ENCODE measurements at places on chromosomes 4 and X. TPM values are rescaled to one million over a fixed set of nuclear protein-coding genes. Genes with fewer than 3 reads are reported as not detected.

The NLGN4X gene
- 0.21 TPM for total RNA-seq

The ETNPPL gene
- total RNA-seq = not detected

The ARMCX4 gene
- 6.0 TPM for total RNA-seq

The SNX25 gene
- total RNA-seq = 14.8 TPM

The GPR50 gene
- total RNA-seq = not detected

The SPATA18 gene
- total RNA-seq = 0.27 TPM

The FAM236D gene
- total RNA-seq = not detected

The TMEM154 gene
- total RNA-seq = 15.2 TPM

The F8A3 gene
- total RNA-seq = 32.6 TPM

The HELT gene
- total RNA-seq = not detected

The INTS6L gene
- 24.1 TPM for total RNA-seq

The SPARCL1 gene
- total RNA-seq = not detected

The PDE6B gene
- 17.2 TPM for total RNA-seq

The CT45A10 gene
- not detected for total RNA-seq

The TLR8 gene
- not detected for total RNA-seq

The USP17L20 gene
- total RNA-seq = not detected

The GYPE gene
- total RNA-seq = not detected

The SCRG1 gene
- not detected for total RNA-seq

The TEX13D gene
- not detected for total RNA-seq

The TMEM187 gene
- 4.4 TPM for total RNA-seq

The COMMD8 gene
- total RNA-seq = 26.5 TPM

The VCX gene
- not detected for total RNA-seq

The GSX2 gene
- total RNA-seq = not detected

The FAM47A gene
- not detected for total RNA-seq

The IL13RA2 gene
- not detected for total RNA-seq

The PLS3 gene
- total RNA-seq = 3.1 TPM

The HPGD gene
- total RNA-seq = 2.5 TPM

The ITM2A gene
- 112 TPM for total RNA-seq

The SMARCA1 gene
- 0.23 TPM for total RNA-seq

The PABPC1L2A gene
- total RNA-seq = not detected

The USO1 gene
- 55.2 TPM for total RNA-seq

The TLR7 gene
- total RNA-seq = 0.04 TPM

The BEND2 gene
- total RNA-seq = not detected

The IL21 gene
- total RNA-seq = 50.0 TPM

The FREM3 gene
- total RNA-seq = not detected

The PLK4 gene
- total RNA-seq = 52.3 TPM

The ZNF732 gene
- total RNA-seq = not detected

The JCHAIN gene
- total RNA-seq = not detected

All from activated CD4-positive, alpha-beta T cell treated with anti-CD3 and anti-CD28 coated beads for 36 hours (primary cell).